A172 (cell line): ENCODE measurements at places on chromosomes 1 and 21. TPM values are rescaled to one million over a fixed set of nuclear protein-coding genes. Genes with fewer than 3 reads are reported as not detected.

- no peak for DNase-seq
Measured at GRCh38 chr1:168422203-168422847, 121.5 kb downstream of the XCL2 start.

DNA sequence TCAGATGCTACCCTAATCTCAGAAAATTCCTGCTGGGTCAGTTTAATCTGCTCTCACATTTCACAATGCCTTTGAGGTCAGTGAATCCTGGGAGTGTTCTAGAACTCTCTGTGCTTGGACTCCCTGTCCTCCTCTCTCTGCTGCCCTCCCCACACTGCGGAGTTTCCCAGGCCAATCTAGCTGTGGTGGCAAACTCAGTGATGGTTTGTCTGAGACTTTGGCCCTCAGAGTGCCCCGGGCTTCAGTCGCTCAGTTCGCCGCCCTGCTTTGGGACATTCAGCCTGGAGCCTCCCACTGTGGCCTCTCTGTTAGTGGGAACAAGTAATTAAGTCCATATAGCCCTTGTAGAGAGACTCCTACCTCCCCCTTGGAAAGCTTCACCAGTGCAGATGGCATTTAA, 7.1 kb downstream of the C1orf226 start:
- no peak for DNase-seq

- DNase-seq, result peak; percentile 25
Measured at GRCh38 chr1:59237900-59238299, 59.0 kb upstream of the FGGY start.

GRCh38 chr1:168636200-168636599, 59.8 kb downstream of the XCL1 start:
- DNase-seq, result no peak

GRCh38 chr1:28021064-28021463, 61.3 kb downstream of the XKR8 start:
- DNase-seq, result no peak

DNA sequence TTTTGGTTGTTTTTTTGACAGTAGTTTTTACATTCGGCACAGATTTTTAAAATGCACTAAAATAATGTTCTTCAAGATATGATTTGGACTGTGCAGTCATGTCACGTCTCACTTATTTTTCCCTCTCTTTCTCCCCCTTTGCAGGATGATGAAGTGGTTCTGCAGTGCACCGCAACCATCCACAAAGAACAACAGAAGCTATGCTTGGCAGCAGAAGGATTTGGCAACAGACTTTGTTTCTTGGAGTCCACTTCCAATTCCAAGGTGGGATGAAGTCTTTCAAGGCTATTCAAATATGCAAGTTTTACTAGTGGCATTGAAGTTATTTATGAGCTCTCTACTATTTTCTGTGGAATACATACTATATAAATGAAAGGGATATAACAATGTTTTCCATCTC, 228.4 kb downstream of the RYR2 start:
- DNase-seq, result no peak

- DNase-seq, result no peak
Measured at GRCh38 chr1:211261229-211261628, 2.1 kb downstream of the RCOR3 start.

GRCh38 chr21:42030311-42030710, 20.2 kb upstream of the ZBTB21 start:
- no peak for DNase-seq

- no peak for DNase-seq
Measured at GRCh38 chr21:33950431-33951079, 35.0 kb upstream of the ATP5PO start.

GRCh38 chr1:206098242-206098919, 18.8 kb downstream of the AVPR1B start:
- no peak for DNase-seq

GRCh38 chr1:161421456-161421855, 53.8 kb upstream of the CFAP126 start:
- no peak for DNase-seq

DNA sequence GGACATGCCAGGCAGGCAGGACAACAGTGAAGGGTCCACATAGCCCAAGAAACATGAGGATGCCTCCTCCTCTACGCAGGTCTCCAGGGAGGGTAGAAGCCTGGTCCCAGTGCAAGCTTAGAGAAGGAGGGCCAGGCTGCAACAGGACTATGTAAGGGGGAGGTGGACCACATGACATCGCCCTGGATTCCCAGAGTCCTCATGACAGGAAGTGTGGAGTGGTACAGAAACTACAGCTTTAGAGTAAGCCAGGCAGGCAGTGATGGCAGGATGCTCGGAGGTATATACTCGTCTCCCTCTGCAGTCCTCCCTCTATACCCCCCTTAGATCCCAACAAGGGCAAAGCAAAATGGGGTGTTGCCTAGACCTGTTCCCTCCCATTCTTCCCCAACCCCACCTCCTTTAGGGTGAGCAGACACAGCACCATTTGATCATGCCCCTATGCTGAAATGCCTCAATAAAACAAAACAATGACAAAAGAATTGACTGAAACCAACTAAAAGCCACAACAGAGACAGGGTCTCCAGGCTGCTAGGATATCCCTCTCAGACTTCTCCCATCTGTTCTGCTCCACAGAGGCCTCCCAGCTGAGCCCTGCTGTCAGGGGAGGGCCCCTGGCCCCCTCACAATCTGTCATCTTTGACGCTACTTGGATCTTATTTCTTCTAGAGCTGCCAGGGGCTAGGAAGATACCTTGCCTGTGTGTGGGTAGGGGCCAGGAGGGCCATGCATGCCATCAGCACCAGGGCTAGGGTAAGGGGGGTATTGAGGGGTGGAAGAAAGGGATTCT, 13.1 kb downstream of the FAM78B start:
- DNase-seq, result no peak

DNA sequence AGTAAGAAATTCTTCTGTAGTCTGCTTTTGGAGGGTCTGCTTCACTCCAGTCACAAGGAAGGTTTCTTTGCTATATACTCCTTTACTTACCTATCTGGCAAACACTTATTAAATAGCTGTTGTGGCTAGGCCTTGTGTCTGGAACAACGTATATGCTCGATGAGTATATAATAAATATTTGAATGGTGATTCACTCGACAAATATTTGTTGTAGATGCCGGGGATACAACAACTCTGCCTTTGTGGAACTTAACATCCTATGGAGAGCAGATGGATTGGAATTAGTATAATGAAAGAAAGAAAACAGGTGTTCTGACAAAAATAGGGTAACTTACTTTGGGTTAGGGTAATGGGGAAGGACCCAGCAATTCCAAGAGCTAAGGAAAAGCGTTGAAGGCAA, 31.1 kb downstream of the KPNA6 start:
- no peak for DNase-seq

DNA sequence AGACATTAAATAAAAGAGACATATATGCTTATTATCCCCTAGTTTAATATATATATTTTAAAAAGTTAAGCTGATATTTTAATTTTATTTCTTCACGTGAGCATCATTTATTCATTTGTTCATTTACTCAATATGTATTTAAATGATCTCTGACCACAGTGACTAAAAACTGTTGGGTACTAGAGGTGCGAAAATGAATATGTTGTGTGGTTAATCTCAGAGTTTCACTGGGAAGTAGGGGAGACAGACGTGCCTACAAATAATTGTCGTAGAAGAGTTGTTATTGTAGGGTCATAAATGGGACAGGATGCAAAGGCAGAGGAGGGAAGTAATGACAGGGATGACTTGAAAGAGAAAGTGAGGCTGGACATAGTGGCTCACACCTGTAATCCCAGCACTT, 213.0 kb upstream of the CACYBP start:
- DNase-seq, result no peak

DNA sequence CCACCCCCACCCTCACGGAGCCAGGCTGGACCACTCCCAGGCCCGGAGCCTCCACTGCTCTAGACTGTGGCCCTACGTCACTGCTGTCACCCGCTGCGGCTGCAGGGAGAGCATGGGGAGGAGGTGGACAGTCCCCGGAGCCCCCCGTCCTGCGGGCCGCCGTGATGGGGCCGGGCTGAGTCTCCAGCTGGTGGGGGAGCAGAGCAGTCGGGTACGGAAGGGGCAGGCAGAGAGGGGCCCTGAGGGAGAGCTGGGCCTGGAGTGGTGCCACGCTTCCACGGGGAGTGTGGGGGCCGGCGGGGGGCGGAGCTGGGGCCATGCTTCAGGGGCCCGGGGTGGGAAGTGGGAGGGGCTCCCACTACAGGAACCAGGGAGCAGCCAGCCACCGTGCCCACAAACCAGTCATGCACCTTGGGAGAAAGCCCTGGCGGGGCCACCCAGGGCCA, 98.9 kb upstream of the KCNK1 start:
- no peak for DNase-seq

DNA sequence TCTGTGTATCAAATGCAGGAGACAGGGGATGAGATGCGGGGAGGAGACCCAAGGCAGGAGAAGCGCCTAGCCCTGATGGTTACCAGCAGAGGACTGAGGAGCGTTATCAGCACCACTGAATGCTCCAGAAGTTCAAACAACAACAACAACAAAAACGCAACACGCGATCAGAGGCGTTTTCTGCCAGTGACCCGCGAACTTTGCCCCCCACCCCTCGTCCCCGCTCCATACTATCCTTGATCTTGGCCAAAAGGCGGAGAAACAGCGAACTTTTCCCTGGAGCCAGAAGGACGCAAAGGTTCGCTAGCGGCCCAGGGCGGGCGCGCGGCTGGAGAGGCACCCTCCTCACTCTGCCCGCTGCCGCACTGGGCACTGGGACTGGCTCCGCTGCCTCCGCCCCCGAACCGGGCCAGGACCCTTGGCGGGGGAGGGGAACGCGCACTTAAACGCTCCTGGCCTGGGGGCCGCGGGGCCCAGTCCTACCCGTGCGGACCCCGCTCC, 699 bp downstream of the ECHDC2 start:
- no peak for DNase-seq

GRCh38 chr21:16342932-16343331, 613.1 kb downstream of the USP25 start:
- no peak for DNase-seq

DNA sequence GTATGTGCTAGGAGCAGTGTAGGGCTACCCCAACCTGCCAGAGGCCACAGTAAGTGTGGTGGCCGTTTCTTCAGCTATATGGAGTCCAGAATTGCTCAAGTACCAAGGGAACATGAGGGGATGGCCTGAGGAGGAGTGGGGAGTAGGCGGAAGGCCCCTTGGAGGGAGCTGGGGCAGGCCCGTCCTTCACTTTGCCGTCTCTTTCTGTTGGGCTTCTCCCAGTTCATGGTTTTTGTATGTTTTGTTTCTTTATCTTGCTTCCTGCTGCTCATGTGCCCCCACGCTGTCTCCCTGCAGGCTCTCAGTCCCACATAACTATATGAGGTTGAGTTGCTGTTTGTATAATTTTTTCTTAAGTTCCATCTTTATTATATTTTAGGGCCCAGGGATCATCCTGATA, 5.9 kb upstream of the DPH2 start:
- no peak for DNase-seq

DNA sequence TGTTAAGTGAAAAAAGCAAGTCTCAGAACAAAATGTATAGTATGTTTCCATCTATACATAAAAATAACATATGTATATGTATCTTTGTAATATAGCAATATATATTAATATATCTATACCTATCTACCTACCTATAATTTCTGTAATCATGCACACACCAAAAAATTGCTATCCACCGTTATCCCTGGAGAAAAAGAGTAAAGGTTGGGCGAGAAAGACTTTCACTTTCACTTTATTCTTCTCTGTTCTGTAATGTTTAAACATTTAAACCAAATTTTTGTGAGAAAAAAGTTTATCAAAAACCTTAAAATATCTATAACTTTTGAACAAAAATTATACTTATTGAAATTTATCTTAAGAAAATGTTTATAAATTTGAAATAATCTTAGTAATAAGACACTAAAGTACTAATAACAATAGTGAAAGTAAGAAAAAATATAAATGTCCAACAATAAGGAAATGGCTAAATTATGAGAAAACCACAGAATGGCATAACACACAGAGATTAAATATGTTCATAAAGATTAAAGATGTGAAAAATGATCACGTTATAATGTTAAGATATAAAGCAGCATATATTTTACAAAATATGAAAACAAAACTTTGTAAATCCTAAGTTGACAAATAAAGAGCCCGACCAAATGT, 74.0 kb upstream of the LRRC53 start:
- DNase-seq, result peak; percentile 2

DNA sequence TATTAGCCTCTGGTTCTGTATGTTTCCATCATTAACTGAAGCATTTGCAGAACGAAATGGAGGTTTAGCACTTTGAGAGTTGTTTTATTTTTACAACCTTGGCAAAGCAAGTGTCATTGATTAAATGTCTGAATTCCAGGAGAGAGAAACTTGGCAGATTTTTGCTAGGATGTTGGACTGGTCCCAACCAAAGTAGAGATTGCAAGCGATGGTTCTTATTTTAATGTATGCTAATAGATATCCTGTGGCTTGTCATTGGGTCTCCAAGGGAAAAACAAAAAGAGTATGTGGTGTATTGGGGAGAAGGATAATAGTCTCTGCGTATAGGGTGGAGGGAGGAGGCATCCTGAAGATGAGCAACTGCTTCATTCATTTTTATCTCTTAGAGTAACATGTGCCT, 457.2 kb upstream of the RUNX1 start:
- DNase-seq, result no peak

MEGF6 gene
- 21.7 and 22.4 TPM in 2 replicates for total RNA-seq

KCNK1 gene
- total RNA-seq, result 3.5 and 4.3 TPM in 2 replicates

FAM72B gene
- total RNA-seq, result 7.0 and 15.3 TPM in 2 replicates

BGLAP gene
- total RNA-seq, result 0.34 and 2.3 TPM in 2 replicates

SPRR2E gene
- total RNA-seq, result not detected in 2 replicates

S100A14 gene
- total RNA-seq, result 0.17 TPM in 1 of 2 replicates, not detected in the other

KRTAP19-1 gene
- not detected in 2 replicates for total RNA-seq

FAM72C gene
- total RNA-seq, result 7.7 and 10.2 TPM in 2 replicates

LAX1 gene
- not detected in 2 replicates for total RNA-seq

CA14 gene
- total RNA-seq, result not detected in 2 replicates

BRINP3 gene
- total RNA-seq, result not detected in 2 replicates
